ENCODE measurements at places on chromosomes 11 and 22.

- no peak for DNase-seq
Observed at GRCh38 chr11:65390996-65391395, 4.6 kb downstream of the FRMD8 start.

DNA sequence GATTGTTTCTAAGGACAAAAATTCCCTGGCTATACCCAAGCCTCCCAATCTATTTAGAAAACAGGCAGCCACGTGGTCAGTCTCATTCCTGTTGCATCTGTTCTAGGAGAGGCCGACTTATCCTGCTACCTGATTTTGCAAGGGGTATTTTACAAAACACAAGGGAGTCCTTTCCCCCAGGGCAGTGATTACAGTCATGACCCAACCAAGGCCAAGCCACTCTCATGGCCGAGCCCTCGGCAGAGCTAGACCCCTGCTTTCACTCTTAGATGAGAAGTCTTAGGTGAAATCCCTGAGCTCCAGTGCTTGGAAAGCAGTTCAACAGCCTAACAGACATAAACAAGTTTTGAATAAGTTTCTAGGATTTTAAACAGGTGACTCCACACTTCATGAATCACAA, 89.0 kb upstream of the PITPNB start:
- DNase-seq = no peak

GRCh38 chr11:24386546-24387397, 110.1 kb upstream of the LUZP2 start:
- DNase-seq = no peak

GRCh38 chr22:20533879-20534265, 26.5 kb downstream of the MED15 start:
- DNase-seq = no peak

GRCh38 chr11:87324817-87325489, 287.2 kb downstream of the TMEM135 start:
- no peak for DNase-seq

DNA sequence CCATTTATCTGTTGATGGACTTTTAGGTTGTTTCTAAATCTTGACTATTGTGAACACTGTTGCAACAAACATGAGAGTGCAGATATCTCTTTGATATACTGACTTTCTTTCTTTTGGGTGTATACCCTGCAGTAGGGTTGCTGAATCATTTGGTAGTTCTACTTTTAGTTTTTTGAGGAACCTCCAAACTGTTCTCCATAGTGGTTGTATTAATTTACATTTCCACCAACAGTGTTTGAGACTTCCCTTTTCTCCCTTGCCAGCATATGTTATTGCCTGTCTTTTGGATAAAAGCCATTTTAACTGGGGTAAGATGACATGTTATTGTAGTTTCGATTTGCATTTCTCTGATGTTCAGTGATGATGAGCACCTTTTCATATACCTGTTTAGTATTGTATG, 330.0 kb downstream of the DDX10 start:
- DNase-seq = no peak

DNA sequence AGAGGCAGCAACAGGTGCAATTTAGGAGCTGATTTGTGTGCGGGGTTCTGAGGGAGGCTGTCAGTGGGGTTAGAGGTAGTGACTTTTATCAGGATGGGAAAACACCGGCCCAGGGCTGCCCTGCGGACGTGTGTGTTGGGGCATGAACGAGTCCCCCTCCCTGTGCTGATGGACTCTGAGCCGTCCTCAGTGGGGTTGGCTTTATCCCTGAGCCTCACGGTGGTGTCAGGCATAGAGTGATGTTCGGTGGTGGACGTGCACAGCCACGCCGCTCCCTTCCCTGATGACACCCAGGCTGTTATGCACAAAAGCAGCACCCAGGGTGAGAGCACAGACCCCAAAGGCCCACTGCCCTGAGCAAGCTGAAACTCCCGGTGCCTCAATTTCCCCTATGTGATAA, 809.1 kb downstream of the BRD1 start:
- no peak for DNase-seq

DNA sequence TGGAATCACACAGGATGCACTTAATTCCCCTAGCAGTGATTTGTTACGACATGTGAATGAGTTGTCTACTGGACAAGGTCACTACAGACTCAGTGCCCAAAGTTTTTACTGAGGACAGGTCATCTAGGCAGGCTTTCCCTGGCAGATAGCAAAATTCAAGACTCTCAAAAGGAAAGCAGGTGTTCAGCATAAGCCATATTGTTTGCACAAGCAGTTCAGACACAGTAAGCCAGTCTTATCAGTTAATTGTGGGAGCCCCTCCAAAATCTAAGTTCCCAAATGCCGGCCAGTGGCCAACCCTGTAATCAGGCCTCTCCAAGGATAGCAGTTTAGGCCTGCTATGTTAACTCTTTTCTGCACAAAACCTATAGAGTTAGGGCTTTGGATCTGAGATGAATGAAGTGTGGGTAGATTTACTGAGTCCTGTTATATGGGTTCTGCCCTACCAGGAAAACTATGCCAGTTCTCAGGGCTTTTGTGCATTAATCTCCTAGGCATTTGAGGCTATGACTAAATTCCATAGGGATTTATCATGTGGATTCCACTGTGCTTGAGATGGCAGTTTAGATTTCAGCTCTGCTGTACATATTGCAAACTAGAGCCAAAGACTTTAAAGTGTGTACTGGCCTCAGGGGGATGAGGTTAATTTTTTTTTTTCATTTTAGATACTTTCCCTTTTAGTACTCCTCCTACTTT, 4.8 kb upstream of the ARHGEF12 start:
- DNase-seq = no peak
